H4 (cell line): ENCODE measurements at places on chromosomes 2 and 18. TPM values are rescaled to one million over a fixed set of nuclear protein-coding genes. Genes with fewer than 3 reads are reported as not detected.

GRCh38 chr2:30656079-30656478, 151.2 kb downstream of the CAPN13 start:
- DNase-seq: no peak

GRCh38 chr2:636641-637405, 40.4 kb downstream of the TMEM18 start:
- peak; percentile 32 for DNase-seq

GRCh38 chr2:57549642-57550102, 496.9 kb upstream of the VRK2 start:
- peak; percentile 37 for DNase-seq

STPG4 gene
- not detected in 2 replicates for total RNA-seq

TEX51 gene
- not detected in 2 replicates for total RNA-seq
